ENCODE measurements at places on chromosomes 7 and 10. TPM values are rescaled to one million over a fixed set of nuclear protein-coding genes. Genes with fewer than 3 reads are reported as not detected.

- no peak overlapping the region for H3K27ac ChIP-seq
- no peaks in the 10 kb centered on the region for H3K36me3 ChIP-seq
- H3K27me3 ChIP-seq: no peaks in the 10 kb centered on the region
- no peaks in the 10 kb centered on the region for H3K4me1 ChIP-seq
- H3K4me3 ChIP-seq: no peak overlapping the region
- no peak for DNase-seq
Measured at GRCh38 chr7:110075450-110075849, 1015.5 kb upstream of the LRRN3 start.

PHYHIPL gene
- 0.69 TPM for total RNA-seq

GRCh38 chr7:1459920-1460820, 900 bp upstream of the MICALL2 start:
- DNase-seq: no peak
- peak overlapping the region; percentile 31 for H3K4me3 ChIP-seq
- H3K27me3 ChIP-seq: peaks cover 14% of the 10 kb centered on the region
- no peaks in the 10 kb centered on the region for H3K36me3 ChIP-seq
- peaks cover 32% of the 10 kb centered on the region for H3K4me1 ChIP-seq

DNA sequence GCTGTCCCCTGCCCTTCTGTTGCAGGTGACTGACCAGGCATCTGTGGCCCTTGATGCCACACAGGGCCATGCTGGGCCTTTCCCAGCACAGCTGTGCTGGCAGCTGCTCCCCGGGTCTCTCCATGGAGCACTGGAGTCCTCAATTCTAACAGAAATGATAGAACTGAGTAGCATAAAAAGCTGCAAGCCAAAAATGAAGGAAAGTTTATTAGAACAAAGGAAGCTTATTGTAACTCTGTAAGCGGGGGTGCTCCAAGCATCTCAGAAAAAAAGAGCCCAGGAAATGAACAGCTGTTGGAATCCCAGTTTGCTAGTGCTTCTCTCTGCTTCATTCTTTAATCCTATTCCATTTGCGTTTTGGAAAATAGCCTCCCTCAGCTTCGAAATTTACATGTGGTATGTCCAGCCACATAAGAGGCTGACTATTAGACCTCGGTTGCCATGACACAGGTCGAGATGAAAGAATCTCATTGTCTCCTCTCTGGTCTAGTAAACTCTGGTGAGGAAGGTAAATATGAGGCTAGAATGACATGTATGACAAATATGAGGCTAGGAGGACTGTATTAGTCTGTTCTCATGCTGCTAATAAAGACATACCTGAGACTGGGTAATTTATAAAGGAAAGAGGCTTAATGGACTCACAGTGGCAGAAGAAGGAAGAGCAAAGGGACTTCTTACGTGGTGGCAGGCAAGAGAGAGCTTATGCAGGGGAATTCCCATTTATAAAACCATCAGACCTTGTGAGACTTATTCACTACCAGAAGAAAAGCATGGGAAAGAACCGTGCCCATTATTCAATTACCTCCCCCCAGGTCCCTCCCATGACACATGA, 23.7 kb downstream of the EPDR1 start:
- peaks cover 8% of the 10 kb centered on the region for H3K4me1 ChIP-seq
- no peak overlapping the region for H3K27ac ChIP-seq
- no peak overlapping the region for H3K4me3 ChIP-seq
- no peaks in the 10 kb centered on the region for H3K36me3 ChIP-seq
- no peaks in the 10 kb centered on the region for H3K27me3 ChIP-seq
